ENCODE measurements at places on chromosomes 4 and X.

GRCh38 chr4:158169506-158169905, 3.3 kb downstream of the GASK1B start:
- DNase-seq: no peak

GRCh38 chr4:136651278-136651667, 881.0 kb downstream of the PCDH18 start:
- no peak for DNase-seq

DNA sequence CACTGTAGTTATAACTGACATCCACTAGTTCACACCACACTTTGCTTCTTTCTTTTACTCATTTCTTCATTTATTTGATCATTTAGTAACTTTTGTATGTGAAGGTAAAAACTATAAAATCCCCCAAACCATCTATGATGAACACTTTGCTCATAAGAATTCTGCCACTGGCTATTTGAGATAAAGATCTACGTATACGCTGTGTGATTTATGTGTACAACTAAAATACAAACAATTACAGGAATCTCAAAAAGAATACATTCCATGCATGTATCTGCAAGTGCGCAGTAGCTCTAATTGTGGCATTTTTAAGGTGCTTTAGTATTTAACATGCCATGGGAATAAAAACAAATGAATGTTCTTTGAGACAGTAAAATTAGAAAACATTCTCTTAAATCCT, 156.9 kb upstream of the NAP1L5 start:
- no peak for DNase-seq

- no peak for DNase-seq
Measured at GRCh38 chr4:110550260-110550659, 72.6 kb downstream of the PITX2 start.

DNA sequence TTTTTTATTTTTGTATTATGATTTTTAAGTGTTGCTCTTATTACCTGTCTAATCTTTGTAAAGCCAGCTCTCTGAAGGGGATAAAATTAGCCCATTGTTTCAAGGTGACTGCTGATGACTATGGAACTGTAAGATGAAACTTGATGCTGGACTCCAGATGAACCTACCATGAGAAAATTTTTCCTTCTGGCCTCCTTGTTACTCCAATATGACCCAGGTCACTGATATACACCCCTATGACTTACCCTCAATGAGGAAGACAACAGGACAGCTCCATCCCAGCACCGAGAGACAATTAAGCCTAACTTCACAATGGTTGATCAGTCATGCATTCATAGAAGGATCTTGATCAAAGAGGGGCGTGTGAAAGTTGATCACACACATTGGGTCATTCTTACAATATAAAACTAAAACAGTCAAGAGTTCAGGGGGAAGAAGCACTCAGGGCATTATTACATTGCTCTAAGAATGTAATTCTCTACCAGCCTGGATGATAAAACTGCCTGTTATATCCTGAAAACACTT, 230.8 kb upstream of the AGTR2 start:
- no peak for DNase-seq

GRCh38 chr4:84740057-84740456, 157.1 kb downstream of the CDS1 start:
- no peak for DNase-seq

- DNase-seq: no peak
Measured at GRCh38 chrX:19358521-19358920, 14.8 kb downstream of the PDHA1 start.

- no peak for DNase-seq
Measured at GRCh38 chrX:15853586-15854079, 980 bp downstream of the AP1S2 start.

DNA sequence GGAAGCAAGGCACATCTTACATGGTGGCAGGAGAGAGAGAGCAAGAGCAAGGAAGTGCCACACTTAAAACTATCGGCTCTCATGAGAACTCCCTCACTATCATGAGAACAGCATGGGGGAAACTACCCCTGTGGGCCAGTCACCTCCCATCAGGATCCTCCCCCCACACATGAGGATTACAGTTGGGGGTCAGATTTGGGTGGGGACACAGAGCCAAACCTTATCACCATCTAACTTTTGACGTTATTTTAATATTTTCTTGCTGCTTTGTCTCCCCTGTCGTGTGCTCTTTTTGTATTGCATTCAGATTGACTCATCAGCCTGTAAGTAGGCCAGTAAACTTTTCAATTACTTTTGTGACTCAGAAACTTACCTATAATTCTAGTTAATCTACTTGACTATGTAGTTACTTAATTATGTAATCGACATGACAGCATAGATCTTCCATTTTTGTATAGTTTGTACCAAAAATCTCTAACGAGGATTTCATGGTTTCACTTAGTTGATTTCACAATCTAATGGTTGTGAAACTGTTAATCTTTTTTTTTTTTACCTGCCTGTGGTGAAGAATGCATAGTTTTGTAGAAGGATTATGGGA, 18.3 kb downstream of the STIM2 start:
- DNase-seq: no peak

GRCh38 chrX:16852617-16853179, 17.5 kb downstream of the RBBP7 start:
- no peak for DNase-seq

- DNase-seq: no peak
Measured at GRCh38 chr4:11495291-11495690, 66.6 kb upstream of the HS3ST1 start.

GRCh38 chr4:89518259-89518658, 210.7 kb upstream of the GPRIN3 start:
- DNase-seq: no peak

DNA sequence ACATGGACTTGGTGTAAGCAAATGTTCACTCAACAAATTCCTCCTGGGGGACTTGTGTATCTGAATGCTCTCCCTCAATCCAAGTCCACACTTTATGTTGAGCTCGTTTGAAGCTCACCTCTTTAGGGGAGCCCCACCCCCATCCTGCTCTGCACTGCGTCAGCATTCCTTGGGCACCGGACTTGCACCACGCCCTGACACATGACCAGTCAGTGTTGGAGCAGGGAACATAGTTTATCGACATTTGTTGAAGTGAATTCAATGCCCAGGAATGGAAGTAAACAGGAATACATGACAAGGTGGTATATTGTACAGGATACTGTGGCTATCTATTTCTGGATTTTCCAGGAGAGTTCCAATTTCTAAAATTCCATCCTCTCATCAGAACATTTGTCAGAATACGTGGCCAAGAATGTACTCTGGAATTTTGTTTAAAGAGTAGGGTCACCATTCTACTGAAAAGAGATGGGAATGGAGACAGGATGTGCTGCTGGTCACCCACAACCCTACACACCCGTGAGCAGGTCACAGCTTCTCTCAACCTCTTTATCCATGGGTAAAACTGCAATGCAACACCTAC, 60.0 kb upstream of the LNX1 start:
- no peak for DNase-seq

GRCh38 chr4:85445050-85445639, 29.8 kb upstream of the ARHGAP24 start:
- no peak for DNase-seq

- DNase-seq: no peak
Measured at GRCh38 chrX:67893931-67894330, 350.1 kb downstream of the AR start.

GRCh38 chr4:173398779-173399415, at the start of gene SCRG1:
Gene SCRG1 (minus strand): TSS chr4:173399116. CDS start chr4:173391414, 7,702 bp downstream.
- DNase-seq: no peak

- DNase-seq: no peak
Measured at GRCh38 chrX:74049126-74049525, 254.9 kb upstream of the ZCCHC13 start.

- no peak for DNase-seq
Measured at GRCh38 chr4:98480535-98480934, 177.9 kb downstream of the TSPAN5 start.

DNA sequence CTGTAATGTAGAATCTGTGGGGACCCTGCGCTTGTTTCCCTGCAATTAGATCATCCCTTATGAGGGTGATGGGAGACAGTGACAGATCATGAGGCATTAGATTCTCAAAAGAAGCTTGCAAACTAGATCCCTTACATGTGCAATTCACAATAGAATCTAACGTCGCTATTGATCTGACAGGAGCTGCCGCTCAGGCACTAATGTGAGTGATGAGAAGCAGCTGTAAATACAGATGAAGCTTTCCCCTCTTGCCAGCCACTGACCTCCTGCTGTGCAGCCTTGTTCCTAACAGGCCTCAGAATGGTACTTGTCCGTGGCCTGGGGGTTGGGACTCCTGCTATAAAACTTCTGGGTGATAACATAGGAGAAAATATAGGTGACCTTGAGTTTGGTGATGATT, 1076.8 kb downstream of the PDHA2 start:
- DNase-seq: no peak

- DNase-seq: no peak
Measured at GRCh38 chr4:118745357-118745756, 60.2 kb downstream of the METTL14 start.

DNA sequence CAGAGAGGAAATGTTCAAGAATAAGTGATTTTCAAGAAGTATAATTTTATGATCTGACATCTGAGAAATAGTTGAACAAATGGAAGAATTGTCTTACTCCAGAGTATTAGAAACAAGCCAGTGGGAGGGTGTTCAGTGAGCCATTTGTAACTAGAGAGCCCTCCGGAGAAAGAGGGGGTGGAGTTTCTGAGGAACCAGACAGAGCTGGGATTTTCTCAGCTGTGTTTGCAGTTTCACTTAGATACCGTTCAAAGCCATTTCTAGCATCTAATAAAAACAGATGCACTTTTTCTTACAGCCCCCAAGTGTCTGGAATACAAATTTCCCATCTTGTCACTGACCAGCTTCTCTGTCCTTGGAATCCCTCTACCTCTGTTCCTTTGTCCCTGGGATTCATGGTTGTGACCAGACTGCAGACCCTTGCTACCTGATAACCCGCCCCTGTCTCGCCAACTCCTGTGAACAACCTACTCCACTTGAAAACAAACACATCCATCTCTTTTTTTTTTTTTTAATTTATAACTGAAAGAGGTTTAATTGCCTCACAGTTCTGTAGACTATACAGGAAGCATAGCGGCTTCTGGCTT, 132.8 kb upstream of the KLF3 start:
- DNase-seq: no peak

DNA sequence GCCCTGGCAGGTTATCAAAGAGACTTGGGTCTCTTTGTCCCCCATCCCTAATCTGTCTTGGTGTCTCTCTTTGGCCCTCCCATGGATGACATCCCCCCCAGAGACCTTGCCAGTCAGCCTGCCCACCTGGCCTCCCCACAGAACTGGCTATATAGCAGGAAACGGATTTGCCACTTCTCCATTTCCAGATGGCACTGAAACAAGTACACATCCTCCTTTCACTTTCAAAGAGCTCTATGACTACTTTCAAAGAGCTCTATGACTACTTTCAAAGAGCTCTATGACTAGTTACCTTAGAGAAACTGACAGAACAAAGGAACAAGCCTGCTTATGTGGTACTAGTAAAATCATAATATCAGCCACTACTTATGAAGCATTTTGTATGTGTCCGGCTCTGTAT, 175.3 kb downstream of the MAML3 start:
- DNase-seq: peak; percentile 45

DNA sequence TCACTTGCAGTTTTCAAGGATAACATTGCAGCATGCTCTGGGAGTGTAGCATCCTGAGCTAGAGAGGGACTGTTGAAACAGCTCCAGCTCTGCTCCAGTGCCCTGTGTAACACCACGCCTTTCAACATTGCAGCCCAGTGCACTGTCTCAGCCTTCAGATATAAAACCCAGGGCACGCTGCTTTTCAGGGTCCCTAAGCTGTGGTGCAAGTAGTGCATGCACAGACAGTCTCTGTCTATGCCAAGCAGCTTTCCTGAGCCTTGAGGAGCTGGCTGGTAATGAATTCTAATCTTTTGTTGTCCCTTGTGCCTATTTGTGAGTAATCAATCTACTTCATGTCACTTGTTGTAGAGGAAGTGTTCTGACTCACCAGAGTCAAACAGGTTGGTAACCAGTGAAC, 897.0 kb downstream of the ARAP2 start:
- DNase-seq: no peak

DNA sequence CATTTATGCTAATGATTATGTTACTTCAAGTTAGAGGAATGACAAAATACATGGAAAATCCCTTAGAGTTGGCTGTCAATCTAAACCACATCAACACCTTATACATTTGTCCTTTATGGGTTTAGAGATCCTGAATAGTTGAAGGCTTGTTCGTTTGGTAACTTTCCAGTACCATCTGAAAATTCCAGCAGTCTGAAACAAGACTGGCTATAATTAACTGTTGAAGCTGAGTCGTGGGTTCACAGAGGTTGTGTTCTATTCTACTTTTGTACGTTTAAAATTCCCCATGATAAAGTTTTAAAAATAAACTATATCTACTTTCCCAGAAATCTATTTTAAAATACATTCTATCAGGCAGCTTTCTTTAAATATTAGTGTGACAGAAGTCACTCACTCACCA, 73.0 kb downstream of the USP46 start:
- no peak for DNase-seq

GRCh38 chrX:23589496-23589895, 77.8 kb upstream of the PRDX4 start:
- no peak for DNase-seq

- DNase-seq: no peak
Measured at GRCh38 chr4:73404457-73404856, 370 bp downstream of the ALB start.

DNA sequence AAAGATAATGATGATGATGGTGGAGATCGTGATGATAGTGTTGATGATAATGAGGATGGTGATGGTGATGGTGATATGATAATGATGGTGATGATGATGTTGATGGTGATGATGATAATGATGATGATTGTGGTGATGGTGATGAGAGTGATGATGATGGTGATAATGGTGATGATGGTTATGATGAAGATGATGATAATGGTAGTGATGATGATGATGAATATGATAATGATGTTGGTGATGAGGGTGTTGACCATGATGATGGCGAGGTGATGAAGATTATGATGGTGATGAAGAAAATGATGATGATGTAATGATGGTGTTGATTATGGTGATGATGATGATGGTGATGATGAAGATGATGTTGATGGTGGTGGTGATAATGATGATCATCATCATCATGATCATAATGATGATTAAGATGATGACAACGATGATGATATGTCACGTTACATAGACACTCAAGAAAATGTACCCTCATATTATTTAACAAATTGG, 1106.4 kb downstream of the NLGN4X start:
- no peak for DNase-seq

DNA sequence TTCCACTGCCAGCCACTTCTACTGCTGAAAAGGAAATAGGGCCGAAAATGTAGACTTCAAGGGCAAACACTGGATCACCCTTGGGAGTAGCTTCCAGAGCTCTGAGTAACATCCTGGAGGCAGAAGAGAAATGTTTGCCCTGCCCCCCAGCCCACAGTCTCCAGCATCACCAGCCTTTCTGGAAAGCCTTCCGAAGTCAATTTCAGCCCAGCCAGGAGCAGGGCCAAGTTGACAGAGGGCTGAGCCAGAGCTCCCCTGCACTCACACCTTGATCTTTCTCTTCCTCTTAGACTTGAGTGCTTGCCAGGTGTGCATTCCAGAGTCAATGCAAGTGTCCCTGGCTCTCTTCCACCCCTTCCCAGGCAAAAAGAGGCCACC, 35.2 kb downstream of the SLC25A5 start:
- DNase-seq: no peak

DNA sequence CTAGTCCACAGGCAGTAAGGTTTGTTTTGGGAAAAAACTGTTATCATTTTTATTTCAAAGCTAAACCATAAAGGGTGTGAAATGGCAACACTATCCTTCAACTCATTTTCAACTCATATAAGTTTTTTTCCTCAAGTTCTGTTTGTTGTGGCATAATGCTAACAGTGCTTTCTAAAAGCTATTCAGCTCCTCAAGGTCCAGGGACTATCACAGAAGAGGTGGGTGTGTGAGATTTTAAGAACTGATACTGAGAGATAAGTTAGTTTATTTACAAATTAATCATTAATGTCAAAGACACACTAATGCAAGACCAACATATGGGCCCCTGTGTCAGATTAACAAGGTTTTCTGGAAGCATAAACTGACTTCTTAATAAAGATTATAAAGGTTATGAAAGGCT, 11.8 kb downstream of the UGT2B15 start:
- no peak for DNase-seq

All from activated naive CD4-positive, alpha-beta T cell treated with anti-CD3 and anti-CD28 coated beads for 36 hours (primary cell).